ENCODE measurements at places on chromosomes 4 and X.

GRCh38 chrX:54208531-54208930, 25.5 kb upstream of the FAM120C start:
- no peak for DNase-seq

DNA sequence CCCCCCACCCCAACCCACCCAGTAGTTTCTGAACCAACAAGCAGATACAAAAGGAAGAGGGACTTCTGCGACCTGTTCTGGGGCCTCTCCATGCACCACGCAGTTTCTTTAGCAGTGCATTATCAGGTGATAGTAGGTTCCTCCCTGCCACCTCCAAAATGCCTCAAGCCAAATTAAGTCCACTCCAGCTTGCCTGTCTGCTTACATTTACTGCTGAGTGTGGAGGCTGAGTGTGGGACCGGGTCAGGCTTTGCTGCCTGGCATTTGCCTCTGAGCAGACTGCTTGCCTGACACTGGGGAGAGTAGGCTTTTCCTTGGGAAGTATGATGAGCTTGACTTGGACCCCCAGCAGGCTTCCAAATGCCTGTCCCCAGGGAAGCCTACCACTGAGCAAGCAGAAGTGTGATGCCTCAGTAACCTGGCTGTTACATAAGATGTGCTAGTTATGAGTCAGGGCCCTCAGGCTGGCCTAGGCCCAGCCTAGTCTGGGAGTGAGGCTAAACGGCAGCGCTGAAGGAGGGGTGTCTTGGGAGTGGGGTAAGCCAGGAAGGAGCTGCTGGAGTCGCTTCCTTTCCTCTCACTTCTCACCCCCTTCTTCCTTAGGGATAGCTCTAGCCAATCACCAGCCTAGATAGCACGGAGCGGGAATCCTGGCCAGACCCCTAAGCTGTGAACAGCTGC, 9.0 kb downstream of the TSC22D3 start:
- DNase-seq, result no peak

DNA sequence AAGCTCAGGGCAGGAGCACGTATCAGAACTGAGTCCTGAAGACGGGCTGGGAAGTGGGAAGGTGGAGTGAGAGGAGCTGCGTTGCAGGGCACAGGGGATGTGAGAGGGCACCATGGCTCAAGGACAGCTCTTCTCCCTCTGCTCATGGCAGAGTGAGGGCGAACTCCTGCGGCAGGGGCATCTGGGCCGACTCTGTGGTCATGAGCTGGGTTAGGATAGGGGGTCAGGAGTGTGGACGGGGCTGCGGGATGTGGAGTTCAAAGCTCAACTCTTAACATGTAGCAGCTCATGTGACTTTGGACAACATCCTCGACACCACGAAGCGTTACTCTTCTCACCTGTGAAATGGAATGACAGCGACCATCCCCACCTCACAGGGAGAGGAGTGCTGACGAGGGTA, 19.4 kb upstream of the SORCS2 start:
- DNase-seq, result no peak

DNA sequence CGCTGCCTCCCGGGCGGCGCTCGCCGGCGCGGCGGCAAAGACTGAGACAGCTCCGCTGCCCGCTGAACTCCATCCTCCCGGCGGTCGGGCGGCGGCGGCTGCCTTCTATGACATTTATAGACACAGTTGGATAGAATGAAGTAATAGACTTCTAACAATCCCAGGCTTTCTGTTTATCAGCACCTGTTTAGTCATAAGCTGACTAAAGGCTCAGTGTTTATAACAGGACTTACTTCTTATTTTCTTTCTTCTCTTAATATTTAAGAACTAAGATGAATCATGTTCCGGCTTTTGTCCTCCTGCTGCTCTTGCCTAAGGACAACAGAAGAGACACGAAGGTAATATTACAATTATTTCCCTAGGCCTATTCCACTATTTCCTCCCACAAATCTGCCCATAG, 3.9 kb downstream of the ARL13A start:
- DNase-seq, result no peak

DNA sequence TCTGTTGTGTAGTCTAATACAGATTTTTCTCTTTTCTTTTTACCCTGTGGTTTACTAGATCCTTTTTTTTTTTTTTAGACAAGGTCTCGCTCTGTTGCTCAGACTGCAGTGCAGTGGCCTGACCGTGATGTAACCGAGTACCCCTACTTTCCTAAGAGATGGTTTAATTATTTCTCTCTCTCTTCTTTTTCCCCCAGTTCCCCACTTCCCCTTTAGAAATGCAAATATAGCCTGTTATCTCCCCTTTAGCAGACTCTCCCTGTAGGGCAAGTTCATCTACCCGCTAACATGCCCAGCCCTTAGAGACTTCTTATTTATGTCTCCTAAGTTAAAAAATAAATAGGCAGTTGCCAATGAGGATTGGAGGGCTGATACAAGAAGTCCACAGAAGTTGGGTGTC, 4.5 kb downstream of the SNX25 start:
- no peak for DNase-seq

DNA sequence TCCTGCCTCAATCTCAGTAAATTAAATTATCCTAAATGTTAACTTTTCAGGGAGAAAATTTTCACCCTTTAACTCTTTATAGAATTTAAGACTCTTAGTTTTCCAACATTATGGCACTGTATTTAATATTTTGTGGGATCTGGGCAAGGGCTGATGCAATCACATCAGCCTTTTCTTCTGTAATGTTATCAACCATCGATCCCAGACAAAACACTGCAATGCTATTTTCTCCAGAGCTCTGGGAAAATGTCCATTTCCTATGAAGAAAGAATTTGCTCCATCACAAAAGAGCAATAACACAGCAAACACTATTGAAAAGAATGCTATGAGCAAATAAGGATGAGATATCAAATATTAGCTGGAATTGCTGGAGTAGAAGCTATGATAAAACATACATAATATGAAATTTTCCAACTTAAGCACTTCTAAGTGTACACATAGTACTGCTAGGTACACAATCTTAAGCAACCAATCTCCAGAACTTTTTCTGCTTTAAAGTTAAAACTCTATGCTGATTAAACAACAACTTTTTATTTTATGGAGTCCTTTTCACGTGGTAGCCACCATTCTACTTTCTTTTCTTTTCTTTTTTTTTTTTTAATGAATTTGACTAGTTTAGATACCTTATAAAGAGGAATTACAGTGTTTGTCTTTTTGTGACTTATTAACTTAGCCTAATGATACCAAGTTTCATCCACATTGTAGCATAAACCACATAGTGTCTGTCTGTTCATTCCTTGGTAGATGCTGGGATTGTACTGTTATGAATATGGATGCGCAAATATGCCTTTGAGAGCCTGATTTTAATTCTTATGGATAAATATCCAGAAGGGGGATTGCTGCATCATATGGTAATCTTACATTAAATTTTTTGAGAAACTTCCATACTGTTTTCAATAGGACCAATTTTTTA, 43.6 kb downstream of the UGT2A3 start:
- DNase-seq, result no peak

- DNase-seq, result no peak
Measured at GRCh38 chrX:115547448-115547847, 13.5 kb upstream of the PLS3 start.

DNA sequence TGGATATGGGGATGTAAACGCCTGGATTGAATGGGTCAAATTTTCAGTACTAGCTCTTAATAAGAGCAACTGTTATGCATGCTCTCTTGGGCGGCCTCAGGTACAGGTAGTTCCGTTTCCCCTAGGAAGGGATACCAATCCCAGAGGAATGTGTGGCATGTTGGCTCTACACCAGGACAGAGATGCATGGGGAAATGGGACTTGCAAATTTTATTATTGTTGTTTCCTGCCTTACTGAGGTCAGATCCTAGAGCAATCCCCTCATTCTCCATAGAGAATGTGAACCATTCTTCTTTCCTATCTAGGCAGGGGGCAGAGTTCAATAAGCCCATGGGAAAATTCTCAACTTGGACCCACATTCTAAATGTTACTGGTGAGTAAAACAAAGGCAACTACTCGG, 361.8 kb upstream of the FGF16 start:
- no peak for DNase-seq

GRCh38 chr4:152970102-152970820, 34.1 kb downstream of the FHDC1 start:
- no peak for DNase-seq

DNA sequence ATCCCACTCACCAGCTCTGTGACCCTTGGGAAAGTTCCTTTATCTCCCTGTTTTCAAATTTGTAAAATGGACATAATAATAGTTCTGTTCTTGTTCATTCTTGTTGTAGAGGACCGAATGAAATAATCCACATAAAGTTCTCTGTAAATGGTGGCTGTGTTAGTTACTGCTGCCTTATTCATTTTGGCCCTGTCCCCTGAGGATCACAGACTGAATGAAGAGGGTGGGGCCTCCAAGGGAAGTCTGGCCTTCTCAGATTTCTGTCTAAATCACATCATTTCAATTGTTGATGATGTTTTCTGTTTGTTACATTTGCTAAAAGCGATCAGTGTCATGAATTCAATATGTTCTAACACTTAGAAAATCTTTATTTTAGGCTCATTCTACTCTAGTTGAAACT, 117.9 kb downstream of the PPEF1 start:
- DNase-seq, result no peak

DNA sequence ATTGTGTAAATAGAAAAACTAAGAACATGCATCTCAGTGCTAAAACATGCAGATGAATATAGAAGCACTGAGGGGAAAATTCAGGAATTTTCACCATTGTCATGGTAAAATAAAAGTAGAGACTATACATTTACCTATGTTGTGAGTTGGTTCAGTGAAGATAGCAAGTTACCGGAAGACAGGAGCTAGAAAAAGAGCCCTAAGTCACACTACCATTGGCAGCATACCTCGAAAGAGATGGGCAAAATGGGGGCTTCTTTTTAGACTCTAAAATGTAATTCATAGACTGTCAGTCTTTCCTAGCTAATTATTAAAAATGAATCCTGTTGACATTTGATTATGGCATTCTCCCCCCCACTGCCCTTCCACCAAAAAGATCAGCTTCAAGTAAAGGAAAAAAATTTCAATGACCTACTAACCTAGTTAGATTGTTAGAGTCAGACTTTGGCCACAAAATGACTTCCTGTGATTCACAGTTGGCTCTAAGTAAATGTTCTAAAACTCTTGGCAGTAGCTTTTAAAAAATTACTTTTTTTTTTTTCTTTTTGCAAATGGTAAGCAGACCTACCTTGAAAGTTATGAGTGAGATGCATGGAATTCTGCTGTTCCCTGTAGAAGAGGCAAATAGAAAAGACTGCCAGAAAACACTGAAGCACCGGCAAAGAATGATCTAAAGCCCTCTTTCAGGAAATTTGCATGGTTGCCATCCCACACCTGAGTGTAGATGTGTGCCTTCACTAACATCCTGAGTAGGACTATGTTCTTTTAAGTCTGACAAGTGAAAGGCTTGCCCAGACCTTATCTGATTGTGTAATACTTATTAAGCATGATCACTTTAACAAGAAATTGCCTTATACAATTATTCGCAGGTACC, 26.4 kb upstream of the ARSJ start:
- no peak for DNase-seq

DNA sequence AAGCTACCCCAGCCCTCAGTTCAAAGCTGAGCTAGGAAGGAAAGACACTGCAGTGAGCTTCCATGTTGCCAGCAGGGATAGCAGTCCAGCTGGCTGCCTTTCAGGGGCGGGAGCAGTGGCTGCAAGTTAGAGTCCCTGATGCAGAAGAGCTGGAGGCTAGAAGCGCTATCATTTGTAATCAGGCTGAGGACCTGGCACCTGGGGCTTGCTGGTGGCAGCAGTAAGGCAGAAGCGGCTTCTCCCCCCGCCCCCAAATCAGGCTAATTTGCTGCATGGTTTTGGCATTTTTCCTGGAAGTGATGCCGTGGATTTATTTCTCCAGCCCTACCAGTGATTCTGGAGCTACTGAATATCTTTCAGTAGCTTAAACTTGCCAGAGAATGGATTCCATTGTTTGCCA, 203.3 kb downstream of the CLCN4 start:
- peak; percentile 36 for DNase-seq

DNA sequence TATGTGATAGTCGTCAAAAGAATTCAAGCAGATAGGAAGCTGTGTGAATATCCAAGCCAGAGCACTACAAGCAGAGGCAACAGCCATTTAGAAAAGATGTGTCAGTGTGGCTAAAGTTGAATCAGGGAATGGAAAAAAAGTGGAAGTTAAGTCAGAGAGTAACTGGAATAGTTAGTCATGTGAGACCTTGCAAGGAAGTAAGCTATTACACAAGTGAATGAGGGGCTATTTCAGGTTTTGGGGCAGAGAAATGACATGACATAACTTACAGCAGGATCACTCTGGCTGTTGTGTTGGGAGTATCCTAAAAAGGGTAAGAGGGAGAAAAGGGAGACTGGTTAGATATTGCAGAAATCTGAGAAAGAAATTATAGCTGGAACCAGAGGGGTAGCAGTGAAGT, 236.6 kb upstream of the PCDH18 start:
- DNase-seq, result no peak

GRCh38 chr4:5683566-5683965, 24.8 kb downstream of the EVC2 start:
- peak; percentile 56 for DNase-seq

- DNase-seq, result no peak
Measured at GRCh38 chrX:68714856-68715255, 67.4 kb downstream of the STARD8 start.

- no peak for DNase-seq
Measured at GRCh38 chrX:8820910-8821527, 19.8 kb upstream of the FAM9A start.

GRCh38 chr4:152579107-152579764, 43.3 kb upstream of the FBXW7 start:
- DNase-seq, result no peak

DNA sequence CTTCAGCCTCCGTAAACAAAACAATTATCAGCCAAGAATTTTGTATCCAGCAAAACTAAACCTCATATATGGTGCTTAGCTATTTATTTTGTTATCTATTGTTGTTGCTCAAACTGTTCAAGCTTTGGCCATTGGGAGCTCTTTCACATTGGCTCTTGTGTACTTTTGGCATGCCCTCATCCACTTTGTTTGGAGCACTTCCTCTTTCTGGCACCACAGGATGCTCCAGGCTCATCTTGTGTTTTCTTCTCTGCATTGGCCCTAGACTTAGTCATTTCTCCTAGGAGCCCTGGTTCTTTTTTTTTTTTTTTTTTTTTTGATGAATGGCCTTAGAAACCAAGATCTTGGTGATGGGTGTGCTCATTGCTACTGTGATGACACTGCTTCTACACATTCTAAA, 74.5 kb downstream of the DIPK2B start:
- no peak for DNase-seq

DNA sequence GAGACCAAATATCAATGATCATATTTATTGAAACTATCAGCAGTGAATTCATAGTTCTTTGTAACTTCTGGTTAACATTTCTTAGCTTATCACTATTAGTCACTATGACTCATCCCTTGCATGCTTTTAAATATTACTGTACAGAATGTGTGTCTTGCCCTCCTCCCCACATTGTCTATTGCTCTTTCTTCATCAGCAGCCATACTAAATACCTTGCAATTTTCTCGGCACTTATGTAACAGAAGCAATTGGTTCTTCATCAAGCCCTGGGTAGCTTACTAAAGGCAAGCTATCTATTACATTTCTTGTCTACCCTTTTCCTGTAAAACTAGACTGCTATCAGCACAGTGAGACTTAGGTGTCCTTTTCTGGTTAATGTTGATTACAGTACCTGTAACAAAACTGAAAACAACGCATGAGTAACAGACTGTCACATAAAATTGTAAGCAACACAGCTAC, 8.2 kb downstream of the KLHL4 start:
- no peak for DNase-seq

- DNase-seq, result no peak
Measured at GRCh38 chr4:40240040-40240653, 43.3 kb downstream of the RHOH start.

- DNase-seq, result peak; percentile 80
Measured at GRCh38 chrX:65667503-65668376, at the start of gene MSN. Gene MSN, plus strand, starts transcription at chrX:65667654. Its CDS starts 188 bp downstream, at chrX:65667842.

- DNase-seq, result no peak
Measured at GRCh38 chr4:12041828-12042227, 613.1 kb upstream of the HS3ST1 start.

Data from left hindlimb (tissue), 1 donor.